A673 (cell line): ENCODE measurements at places on chromosomes 7 and 10. TPM values are rescaled to one million over a fixed set of nuclear protein-coding genes. Genes with fewer than 3 reads are reported as not detected.

DNA sequence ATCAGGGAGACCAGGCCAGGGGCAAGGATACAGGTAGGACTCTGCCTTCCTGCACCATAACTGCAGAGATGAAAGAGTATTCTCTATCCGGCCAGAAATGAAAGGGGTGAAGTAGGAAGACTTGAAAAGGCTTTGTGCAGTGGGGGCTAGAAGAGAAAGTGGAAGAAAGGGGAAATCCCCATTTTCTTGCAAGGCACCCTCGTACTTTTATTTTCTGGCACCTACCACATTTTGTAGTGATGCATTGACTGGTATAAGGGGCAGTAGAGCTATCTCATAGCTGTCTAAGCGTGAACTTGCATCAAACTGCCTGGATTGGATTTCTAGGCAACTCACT is 752 bp upstream of the CAMK2G start:
- peak overlapping the region; percentile 12 for H3K27ac ChIP-seq
- no peaks in the 10 kb centered on the region for H3K27me3 ChIP-seq
- peak overlapping the region; percentile 71 for H3K4me3 ChIP-seq
- peaks cover 2% of the 10 kb centered on the region for H3K36me3 ChIP-seq
- peaks cover 7% of the 10 kb centered on the region for H3K4me1 ChIP-seq

Gene GDF10
- total RNA-seq = 0.45 and 0.52 TPM in 2 replicates

Gene SPDYE6
- total RNA-seq = not detected in 2 replicates

GRCh38 chr10:128054163-128054970 is 71.9 kb downstream of the MKI67 start:
- H3K27me3 ChIP-seq = no peaks in the 10 kb centered on the region
- DNase-seq = no peak
- H3K36me3 ChIP-seq = no peaks in the 10 kb centered on the region
- no peak overlapping the region for H3K4me3 ChIP-seq
- H3K27ac ChIP-seq = no peak overlapping the region

Gene ZNF438
- total RNA-seq = 2.0 and 2.6 TPM in 2 replicates

Gene ACTR3C
- total RNA-seq = 4.5 TPM in 2 replicates

DNA sequence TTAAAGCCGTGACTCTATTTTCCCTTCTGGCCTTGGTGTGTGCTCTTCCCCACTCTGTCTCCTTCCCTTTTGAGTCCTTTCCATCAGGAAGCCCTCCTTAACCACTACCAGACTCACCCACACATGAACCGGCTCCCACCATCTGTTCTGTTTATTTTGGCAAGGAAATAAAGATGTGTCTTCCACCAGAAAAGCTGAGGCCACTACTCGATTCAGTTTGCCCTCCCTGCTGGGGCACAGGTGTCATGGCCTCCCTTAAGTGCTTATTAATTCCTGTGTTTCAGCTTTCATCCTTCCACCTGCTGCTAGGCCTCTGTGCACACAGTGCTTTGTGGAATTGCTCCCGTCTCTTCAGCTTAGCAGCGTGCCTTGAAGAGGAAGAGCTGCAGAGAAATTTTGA is 16.7 kb downstream of the POR start:
- H3K27ac ChIP-seq = no peak overlapping the region
- no peak overlapping the region for H3K4me3 ChIP-seq
- H3K36me3 ChIP-seq = no peaks in the 10 kb centered on the region
- no peaks in the 10 kb centered on the region for H3K4me1 ChIP-seq

DNA sequence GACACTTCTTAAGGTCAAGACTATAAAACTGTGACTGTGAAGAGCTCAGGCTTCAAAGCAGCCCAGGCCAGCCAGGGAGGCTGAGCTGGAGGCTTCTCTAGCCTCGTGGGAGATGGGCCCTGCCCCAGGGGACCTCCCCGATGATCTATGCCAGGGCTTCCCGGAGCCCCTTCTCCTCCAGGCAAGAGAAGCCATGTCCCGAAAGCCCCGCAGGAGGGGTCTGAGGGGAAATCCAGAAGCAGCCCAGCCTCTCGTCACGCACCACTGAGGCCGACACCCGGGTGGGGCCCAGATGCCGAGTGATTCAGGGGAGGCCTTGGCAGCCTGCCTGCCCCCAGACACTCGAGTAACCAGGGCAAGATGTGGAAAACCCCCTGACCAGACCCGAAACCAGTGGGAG is 63.7 kb downstream of the PROSER2 start:
- no peak for DNase-seq
- peaks cover 17% of the 10 kb centered on the region for H3K4me1 ChIP-seq
- peaks cover 67% of the 10 kb centered on the region for H3K36me3 ChIP-seq
- no peak overlapping the region for H3K4me3 ChIP-seq

DNA sequence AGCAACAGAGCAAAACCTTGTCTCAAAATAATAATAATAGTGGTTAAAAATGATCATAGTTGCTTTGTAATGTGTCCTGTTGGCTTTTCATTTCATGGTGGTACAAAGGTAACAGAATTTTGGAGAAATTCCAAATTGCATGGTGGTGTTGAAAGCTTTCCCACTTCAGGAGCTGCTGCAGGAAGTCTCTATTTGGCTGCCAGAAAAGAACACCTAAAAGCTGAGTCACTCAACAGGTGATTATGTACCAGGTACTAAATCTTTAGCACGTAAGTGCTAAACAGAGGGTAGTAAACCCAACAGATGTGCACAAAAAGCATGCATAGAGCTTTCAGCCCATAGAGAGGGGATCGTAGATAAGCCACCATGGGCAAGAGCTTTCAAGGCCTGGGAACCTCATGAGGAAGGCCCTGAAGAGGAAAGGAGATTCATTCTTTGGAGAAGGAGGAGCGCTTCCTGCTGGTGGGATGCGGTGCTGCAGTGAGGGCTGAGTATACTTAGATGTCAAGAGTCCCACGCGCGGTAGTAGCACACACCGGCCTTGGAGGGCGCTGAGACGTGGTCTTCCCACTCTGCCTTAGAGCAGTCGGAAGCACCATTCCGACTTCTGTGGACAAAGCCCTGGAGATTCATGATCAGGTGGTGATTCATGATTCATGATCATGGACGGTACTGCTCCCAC is 118.7 kb downstream of the RALA start:
- H3K27me3 ChIP-seq = no peaks in the 10 kb centered on the region
- no peak overlapping the region for H3K27ac ChIP-seq
- H3K36me3 ChIP-seq = no peaks in the 10 kb centered on the region
- H3K4me3 ChIP-seq = no peak overlapping the region

- no peak overlapping the region for H3K4me3 ChIP-seq
- no peak overlapping the region for H3K27ac ChIP-seq
- DNase-seq = peak; percentile 35
- H3K36me3 ChIP-seq = no peaks in the 10 kb centered on the region
- peaks cover 10% of the 10 kb centered on the region for H3K4me1 ChIP-seq
Measured at GRCh38 chr10:50593523-50594376, 30.0 kb downstream of the SGMS1 start.

- H3K36me3 ChIP-seq = no peaks in the 10 kb centered on the region
- H3K27ac ChIP-seq = no peak overlapping the region
- H3K4me1 ChIP-seq = peaks cover 37% of the 10 kb centered on the region
Measured at GRCh38 chr7:128075242-128076095, 44.2 kb upstream of the LRRC4 start.

DNA sequence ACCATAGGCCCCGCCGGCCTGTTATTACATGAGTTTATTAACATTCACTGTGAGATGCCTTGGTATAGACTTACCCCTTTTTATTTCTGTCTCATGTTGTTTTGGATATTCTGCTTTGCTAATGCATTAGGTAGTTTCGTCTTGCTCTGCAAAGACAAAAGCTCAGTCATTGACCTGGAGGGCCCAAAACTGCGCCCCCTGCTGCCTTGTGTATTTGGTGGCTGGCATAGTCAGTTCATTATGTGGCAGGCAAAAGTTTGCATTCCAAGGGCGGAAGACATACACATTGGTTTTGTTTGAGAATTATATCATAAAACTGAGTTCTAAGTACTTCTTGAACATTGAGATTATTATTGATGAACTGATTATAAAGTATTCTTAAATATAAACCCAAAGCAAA is 372.5 kb downstream of the SDK1 start:
- H3K27ac ChIP-seq = no peak overlapping the region
- DNase-seq = peak; percentile 57
- H3K27me3 ChIP-seq = no peaks in the 10 kb centered on the region
- no peak overlapping the region for H3K4me3 ChIP-seq
- H3K4me1 ChIP-seq = peaks cover 15% of the 10 kb centered on the region

- H3K27ac ChIP-seq = no peak overlapping the region
- H3K27me3 ChIP-seq = peaks cover 48% of the 10 kb centered on the region
- H3K4me1 ChIP-seq = no peaks in the 10 kb centered on the region
- DNase-seq = no peak
- H3K4me3 ChIP-seq = no peak overlapping the region
Measured at GRCh38 chr10:11120711-11121110, 103.0 kb downstream of the CELF2 start.

DNA sequence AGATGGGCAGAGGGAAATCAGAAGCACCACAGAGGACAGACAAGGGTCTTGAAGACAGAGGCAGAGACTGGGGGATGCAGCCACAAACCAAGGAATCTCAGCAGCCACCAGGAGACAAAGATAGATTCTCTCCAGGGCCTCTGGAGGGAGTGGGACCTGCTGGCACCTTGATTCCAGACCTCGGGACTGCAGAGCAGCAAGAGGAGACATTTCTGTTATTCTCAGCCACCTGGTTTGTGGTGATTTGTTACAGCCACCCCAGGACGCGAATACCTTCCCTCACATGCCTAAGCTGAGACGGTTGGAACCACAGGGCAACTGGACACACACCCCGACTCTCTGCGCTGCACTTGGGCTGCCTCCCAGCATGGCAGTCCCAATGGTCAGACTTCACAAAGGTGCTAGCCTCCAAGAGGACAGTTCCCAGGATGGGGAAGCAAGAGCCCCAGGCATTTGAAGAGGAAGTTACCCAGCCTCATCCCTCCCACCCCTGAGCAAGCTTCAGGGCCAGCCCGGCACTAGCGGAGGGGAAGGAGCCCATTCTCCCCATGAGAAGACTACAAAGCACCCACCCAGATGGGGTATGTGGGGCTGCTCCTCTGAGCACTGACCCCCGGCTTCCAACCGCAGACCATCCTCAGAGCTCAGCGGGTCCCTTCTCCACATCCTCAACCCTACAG is 104.6 kb upstream of the INSIG1 start:
- H3K27me3 ChIP-seq = peaks cover 55% of the 10 kb centered on the region
- no peaks in the 10 kb centered on the region for H3K4me1 ChIP-seq
- no peak for DNase-seq
- no peak overlapping the region for H3K27ac ChIP-seq
- H3K4me3 ChIP-seq = no peak overlapping the region
- no peaks in the 10 kb centered on the region for H3K36me3 ChIP-seq

- H3K36me3 ChIP-seq = no peaks in the 10 kb centered on the region
- H3K4me1 ChIP-seq = peaks cover 7% of the 10 kb centered on the region
- no peak overlapping the region for H3K4me3 ChIP-seq
- no peaks in the 10 kb centered on the region for H3K27me3 ChIP-seq
Measured at GRCh38 chr7:96308253-96308949, 13.5 kb downstream of the SLC25A13 start.

Gene HYAL4
- total RNA-seq = not detected in 2 replicates

Gene ZNF775
- 12.1 and 14.3 TPM in 2 replicates for total RNA-seq

Gene OIT3
- total RNA-seq = not detected in 2 replicates
